Upper lobe of right lung (tissue), 1 donor: ENCODE measurements at places on chromosomes 6 and 20. TPM values are rescaled to one million over a fixed set of nuclear protein-coding genes. Genes with fewer than 3 reads are reported as not detected.

SLC22A3 gene
- 30.6 TPM for total RNA-seq

RSPO4 gene
- 10.9 TPM for total RNA-seq

SEC23B gene
- 62.9 TPM for total RNA-seq

DLK2 gene
- total RNA-seq, result 0.23 TPM

SRSF12 gene
- total RNA-seq, result not detected

SPACA1 gene
- not detected for total RNA-seq

COL9A1 gene
- not detected for total RNA-seq

- DNase-seq, result no peak
Measured at GRCh38 chr6:116390581-116390980, 19.8 kb downstream of the DSE start.

DNA sequence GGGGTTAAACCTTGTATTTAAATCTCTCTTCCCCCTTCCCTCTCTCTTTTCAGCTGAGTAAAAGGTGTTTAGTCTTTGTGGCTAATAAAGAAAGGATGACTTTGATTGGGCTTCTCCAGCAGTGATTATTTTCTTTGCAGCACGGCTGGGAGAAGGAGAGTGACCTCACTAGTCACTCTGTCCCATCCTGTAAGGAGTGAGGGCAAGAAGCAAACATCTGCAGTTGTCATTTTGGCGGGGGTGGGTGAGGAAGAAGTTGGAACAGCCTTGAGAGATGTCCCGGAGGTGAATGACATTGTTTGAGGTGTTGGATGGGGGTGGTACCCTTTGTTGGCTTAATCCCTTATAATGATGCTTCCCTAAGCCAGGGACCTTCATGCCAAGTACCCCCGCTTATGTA is 223.6 kb downstream of the EYA2 start:
- DNase-seq, result no peak

DNA sequence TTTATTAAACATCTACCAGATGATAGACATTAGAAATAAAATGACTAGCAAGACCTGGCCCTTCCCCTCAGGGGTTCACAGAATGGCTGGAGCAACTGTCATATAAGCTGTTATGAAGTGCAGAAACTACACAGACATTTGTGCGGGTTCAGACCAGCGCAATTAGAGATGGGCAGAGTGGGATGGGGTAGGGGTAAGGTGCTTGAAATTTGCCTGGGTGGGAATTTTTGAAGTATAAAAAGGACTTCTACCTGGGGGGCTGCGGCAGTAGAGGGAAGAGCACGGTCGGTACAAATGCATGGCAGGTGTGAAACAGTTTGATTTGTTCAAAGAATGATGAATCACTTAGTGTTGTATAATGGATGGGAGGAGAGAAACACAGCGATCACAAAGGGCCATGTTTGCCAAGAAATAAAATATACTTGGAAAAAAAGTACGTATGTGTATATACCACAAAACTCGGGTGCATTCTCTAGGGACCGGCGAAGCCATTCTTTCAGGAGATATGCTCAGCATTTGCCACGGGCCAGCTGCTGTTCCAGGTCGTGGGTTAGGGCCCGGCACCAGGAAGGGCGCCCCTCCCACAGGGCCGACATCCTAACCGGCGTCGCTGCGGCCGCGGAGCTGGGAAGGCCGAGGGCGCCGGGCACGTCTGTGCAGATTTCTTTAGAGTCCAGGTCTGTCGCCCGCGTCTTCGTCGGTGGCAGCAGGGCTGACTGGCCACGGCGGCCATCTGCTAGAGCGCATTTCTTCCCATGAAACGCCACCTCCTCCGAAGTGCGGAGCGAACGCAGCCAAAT is 809 bp upstream of the NOL7 start:
- DNase-seq, result peak; percentile 81

GRCh38 chr20:33944914-33945313 is 48.8 kb upstream of the RALY start:
- no peak for DNase-seq

DNA sequence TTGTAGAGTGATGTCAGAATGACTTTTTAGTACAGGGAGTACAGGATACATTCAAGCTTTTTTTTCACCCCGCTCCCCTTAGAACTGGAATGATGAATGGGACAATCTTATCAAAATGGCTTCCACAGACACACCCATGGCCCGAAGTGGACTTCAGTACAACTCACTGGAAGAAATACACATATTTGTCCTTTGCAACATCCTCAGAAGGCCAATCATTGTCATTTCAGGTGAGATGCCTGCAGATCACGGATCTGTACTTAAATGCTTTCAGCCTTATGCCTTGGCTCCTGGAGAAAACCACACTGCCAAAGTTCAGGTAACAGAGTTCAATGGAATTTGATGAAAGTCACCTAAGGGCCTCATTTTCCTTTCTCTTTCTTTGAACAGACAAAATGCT is 8.5 kb downstream of the TNFAIP3 start:
- no peak for DNase-seq

GRCh38 chr6:137951064-137951597 is 84.1 kb downstream of the TNFAIP3 start:
- no peak for DNase-seq

DNA sequence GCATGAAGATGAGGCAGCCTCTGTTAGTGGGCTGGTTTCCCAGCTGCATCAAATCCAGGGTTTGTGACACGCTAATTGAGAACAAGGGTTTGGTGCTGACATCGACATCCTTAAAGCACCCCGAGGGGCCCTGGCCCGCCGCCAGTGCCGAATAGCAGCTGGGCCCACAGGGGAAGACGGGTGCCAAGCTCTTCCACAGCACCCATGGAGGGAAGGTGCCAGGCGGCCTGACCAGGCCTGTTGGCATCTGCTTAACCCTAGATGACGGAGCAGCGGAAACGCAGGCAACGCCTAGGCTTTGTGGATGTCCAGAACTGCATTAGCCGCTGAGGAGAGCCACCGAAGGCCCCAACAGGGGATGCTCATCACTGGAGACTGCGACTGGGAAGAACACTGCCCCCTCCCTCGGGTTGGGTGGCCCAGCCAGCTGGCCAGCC is 16.0 kb downstream of the UQCC2 start:
- no peak for DNase-seq

DNA sequence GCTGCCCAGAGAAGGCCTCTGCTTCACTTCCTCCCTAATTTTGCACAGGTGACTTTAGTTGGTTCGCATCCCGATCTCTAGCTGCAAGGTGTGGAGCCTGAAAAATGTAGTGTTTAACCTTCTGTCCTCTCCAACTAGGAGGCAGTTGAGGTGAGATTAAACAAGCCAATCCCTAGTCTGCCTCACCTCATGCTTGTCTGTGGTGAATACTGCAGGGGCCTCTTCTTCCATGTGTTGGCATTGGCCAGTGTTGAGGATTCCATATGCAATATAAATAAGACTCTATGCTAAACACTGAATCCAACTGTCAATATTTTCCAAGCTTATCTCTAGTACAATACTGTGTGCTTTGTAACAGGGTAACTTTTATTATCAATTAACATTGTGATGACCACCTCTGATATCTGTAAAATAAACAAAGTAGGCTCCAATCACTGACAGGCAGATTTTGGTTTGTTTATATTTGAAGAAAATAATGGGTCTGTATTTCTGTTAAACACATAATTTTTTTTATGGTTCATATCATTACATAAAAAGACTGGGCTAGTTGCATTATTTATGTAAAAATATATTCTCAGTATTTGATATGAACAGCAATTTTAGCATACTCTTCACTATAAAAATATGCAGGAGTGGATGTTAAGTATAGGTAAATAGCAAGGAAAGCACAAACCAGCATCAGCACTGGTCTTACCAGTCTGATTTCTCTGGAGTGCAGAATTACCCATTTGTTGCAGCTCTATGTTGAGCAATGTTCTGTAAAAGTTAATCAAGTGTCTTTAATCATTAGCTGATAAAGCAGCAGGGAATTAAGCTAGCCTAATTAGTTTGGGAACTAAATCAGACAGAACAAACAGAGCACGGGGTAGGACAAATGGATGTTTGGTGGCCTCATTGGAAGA is 74.0 kb downstream of the ANKRD6 start:
- no peak for DNase-seq

- no peak for DNase-seq
Measured at GRCh38 chr6:116268589-116269293, 11.0 kb downstream of the TSPYL1 start.

DNA sequence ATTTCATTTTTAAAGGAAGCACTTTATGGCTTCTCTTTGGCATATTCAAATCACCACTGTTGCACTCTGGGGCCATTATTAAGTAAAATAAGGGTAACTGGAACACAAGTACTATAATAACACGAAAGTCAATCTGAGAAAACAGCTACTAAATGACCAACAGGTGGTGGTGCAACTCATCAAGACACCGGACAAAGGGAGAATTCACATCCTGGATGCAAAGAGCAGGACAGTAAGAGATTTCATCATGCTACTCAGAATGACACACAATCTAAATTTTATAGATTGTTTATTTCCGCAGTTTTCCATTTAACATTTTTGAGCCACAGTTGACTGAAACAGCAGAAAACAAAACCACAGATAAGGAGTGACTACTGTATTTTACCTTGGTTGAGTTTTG is 27.6 kb upstream of the LY86 start:
- no peak for DNase-seq
